ENCODE measurements at places on chromosomes 12 and 14.

- DNase-seq: no peak
Observed at GRCh38 chr12:69123919-69124638, 115.3 kb upstream of the CPSF6 start.

DNA sequence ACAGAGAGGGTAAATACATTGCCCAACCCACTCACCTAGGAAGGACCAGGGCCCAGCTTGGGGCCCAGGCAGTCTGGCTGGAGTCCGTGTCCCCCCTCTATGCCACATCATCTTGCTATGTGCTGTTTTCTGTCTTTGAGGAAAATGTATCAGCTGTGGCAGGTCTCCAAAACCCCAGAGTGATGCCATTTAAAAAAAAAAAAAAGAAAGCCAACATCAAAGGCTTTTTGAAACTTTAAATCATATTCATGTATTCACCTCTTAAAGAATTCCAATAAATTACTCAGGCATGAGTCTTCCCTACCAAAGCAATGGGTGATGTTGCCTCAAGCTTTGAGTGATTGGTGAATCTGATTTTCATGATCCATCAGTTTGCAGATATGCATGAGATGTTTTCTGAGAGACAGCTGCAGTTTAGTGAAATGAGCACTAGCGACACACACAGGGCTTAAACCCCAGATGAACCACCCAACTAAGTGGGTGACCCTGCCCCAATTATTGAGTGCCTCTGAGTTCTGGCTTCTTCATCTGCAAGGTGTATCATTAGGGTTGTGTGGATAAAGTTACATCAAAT, 6.1 kb downstream of the KRT81 start:
- peak; percentile 57 for DNase-seq

DNA sequence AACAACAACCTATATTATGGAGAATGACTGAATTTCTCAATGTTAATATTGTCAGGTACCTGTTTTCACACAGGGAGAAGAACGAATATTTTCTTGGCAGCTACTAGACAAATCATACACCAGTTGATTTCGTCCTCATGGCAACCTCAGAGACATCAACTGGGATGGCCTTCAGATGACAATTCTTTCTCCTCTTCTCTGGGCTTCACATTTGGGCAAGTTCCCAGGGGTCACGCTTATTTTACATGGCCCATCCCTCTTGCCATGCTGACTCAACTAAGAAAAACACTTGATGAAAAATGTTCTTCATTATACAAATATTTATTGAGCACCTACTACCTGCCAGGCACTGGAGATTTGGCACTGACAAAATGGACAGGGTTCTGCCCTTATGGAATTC, 29.0 kb downstream of the PPP1R13B start:
- no peak for DNase-seq

DNA sequence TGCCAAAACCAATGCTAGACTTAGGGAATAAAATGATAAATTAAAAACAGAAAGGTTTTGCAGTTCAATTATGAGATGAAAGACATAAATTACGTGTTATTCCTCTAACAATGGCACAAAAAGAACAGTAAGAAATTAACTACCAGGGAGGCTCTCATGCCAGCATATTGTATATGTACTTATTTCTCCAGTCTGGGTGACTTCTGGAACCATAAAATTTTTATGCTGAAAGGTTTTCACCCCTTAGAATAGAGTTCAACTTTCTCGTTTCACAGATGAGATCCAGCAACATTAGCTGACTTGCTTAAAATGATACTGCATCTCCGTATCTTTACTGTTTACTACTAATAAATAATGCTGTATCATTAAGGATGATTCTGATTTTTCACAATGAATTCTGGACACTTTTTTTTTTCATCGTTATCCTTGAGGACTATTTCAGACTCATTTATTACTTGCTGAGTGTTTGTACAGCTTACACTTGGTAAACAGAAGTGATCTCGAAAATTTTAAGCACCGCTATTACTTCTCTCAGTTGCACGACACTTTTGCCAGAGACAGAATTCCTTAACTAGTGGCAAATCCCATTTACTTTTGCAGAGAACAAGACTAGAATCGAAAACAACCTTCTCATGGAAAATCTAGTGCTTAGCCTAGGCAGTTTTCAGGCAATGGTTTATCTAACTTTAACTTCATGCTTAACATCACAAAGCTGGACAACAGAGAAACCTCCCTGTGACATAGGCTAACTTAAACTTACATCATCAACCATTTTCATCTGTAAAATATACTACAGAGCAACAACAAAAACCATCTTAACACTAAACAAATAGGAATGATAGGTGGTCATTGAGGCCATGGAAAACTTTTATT, 2.7 kb downstream of the RSRC2 start:
- no peak for DNase-seq

DNA sequence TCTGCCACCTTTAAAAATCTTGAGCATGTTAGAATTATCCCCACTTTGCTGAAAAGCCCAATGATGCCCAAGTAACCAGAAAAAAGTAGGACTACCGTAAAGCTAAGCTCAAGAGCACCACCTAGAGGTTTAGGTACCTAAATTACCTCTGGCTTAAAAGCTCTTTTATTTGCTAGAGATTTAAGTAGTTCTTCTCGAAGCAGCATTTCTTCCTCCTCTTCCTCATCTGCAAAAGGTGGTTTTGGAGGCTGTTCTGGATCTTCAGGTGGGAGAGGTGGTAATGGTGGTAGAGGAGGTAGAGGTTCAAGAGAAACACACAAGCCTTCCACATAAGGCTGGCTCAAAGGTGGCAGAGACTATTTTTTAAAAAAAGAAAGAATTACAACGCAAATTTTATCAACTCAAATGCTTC, 26.9 kb downstream of the ZFC3H1 start:
- peak; percentile 30 for DNase-seq

GRCh38 chr12:133023566-133023965, 13.7 kb upstream of the ZNF84 start:
- no peak for DNase-seq

DNA sequence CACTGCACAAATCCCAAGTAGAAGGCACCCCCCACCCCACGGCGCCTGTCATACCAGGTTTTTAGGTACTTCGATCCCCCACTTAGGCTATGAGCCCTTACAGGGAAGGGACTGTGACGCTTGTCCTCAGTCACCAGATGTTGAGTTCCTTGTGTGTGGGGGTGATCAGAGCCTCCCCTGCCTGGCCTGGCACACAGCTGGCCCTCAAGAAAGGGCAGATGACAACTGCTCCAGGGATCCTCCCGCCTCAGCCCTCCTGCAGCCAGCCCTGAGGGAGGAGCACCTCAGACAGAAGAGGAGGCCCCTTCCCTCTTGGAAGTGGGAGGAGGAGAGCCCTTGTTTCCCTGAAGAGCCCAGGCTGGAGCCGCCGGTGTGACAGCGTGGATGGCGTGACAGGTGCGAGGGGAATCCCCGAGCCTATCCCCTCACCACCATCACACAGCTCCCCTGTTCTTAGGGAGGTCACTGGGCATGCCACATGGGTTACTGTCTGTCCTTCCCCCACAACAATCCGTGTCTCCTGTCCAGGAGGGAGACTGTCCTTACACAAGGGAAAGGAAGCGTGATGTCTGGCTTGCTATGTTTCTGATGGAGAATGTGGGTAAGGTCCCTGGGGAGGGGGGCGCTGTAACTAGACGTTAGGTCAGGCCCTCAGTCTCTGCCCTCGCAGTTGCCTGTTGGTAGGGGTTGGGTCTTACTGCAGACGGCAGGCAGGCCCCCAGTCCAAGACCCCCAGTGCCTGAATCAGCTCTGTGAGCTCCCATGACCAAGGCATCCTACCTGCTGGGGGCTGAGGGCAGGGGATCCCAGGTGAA, 31.4 kb downstream of the P2RX4 start:
- DNase-seq: no peak

Data from HTR-8/SVneo (cell line).